Smooth muscle cell of bladder (primary cell): ENCODE measurements at places on chromosomes 13 and 19. TPM values are rescaled to one million over a fixed set of nuclear protein-coding genes. Genes with fewer than 3 reads are reported as not detected.

The ZNF667 gene
- total RNA-seq = 3.6 and 6.3 TPM in 2 replicates

The SIGLEC5 gene
- not detected in 2 replicates for total RNA-seq

The FGF21 gene
- total RNA-seq = 0.14 and 0.28 TPM in 2 replicates

The PRODH2 gene
- not detected in 2 replicates for total RNA-seq

The PRR20C gene
- total RNA-seq = not detected in 2 replicates

The TMEM205 gene
- total RNA-seq = 92.3 and 93.8 TPM in 2 replicates

The IGFL4 gene
- not detected in 2 replicates for total RNA-seq

The URAD gene
- not detected in 2 replicates for total RNA-seq

The ERICH4 gene
- total RNA-seq = 0.09 TPM in 1 of 2 replicates, not detected in the other

The ETV2 gene
- total RNA-seq = 0.18 and 0.28 TPM in 2 replicates

The NCAN gene
- not detected in 2 replicates for total RNA-seq

The ELSPBP1 gene
- total RNA-seq = not detected in 2 replicates

The KASH5 gene
- total RNA-seq = not detected in 2 replicates

The NKPD1 gene
- total RNA-seq = 0.14 and 0.18 TPM in 2 replicates

The KDELR1 gene
- total RNA-seq = 54.3 and 70.8 TPM in 2 replicates

The ZNF567 gene
- 5.0 and 5.6 TPM in 2 replicates for total RNA-seq

The ZNF560 gene
- total RNA-seq = 0.37 and 0.57 TPM in 2 replicates

The ZNF45 gene
- 16.8 and 20.5 TPM in 2 replicates for total RNA-seq

The CCDC194 gene
- not detected in 2 replicates for total RNA-seq

The BIVM gene
- 11.8 and 14.7 TPM in 2 replicates for total RNA-seq

The CEACAM19 gene
- 2.0 and 2.4 TPM in 2 replicates for total RNA-seq

The S1PR4 gene
- not detected in 2 replicates for total RNA-seq

The EDNRB gene
- total RNA-seq = 41.0 and 144 TPM in 2 replicates

The INSR gene
- total RNA-seq = 20.2 and 31.3 TPM in 2 replicates

The APC2 gene
- 0.09 and 0.28 TPM in 2 replicates for total RNA-seq

The UBL5 gene
- total RNA-seq = 221 and 280 TPM in 2 replicates

The SHISA2 gene
- under 0.01 TPM in 2 replicates for total RNA-seq

The CACNG6 gene
- total RNA-seq = 0.83 and 2.3 TPM in 2 replicates

The CEBPA gene
- 0.57 and 0.65 TPM in 2 replicates for total RNA-seq

The C1QTNF9 gene
- total RNA-seq = not detected in 2 replicates

The RUBCNL gene
- total RNA-seq = 0.14 and 0.55 TPM in 2 replicates

The HIF3A gene
- total RNA-seq = 0.14 and 0.28 TPM in 2 replicates

The PPP1R37 gene
- total RNA-seq = 20.6 and 29.2 TPM in 2 replicates

The ELOF1 gene
- 29.4 and 41.2 TPM in 2 replicates for total RNA-seq

The IQCN gene
- 0.14 and 0.28 TPM in 2 replicates for total RNA-seq

The OR2Z1 gene
- total RNA-seq = not detected in 2 replicates

The DEDD2 gene
- 13.2 and 13.7 TPM in 2 replicates for total RNA-seq

The TBC1D17 gene
- 7.5 and 10.2 TPM in 2 replicates for total RNA-seq

The CRTC1 gene
- total RNA-seq = 1.6 and 2.8 TPM in 2 replicates

The TJP3 gene
- not detected in 2 replicates for total RNA-seq

The ZNF835 gene
- 0.18 and 0.28 TPM in 2 replicates for total RNA-seq
